Heart right ventricle (tissue), 16 donors: ENCODE measurements at places on chromosomes 16 and 17.

DNA sequence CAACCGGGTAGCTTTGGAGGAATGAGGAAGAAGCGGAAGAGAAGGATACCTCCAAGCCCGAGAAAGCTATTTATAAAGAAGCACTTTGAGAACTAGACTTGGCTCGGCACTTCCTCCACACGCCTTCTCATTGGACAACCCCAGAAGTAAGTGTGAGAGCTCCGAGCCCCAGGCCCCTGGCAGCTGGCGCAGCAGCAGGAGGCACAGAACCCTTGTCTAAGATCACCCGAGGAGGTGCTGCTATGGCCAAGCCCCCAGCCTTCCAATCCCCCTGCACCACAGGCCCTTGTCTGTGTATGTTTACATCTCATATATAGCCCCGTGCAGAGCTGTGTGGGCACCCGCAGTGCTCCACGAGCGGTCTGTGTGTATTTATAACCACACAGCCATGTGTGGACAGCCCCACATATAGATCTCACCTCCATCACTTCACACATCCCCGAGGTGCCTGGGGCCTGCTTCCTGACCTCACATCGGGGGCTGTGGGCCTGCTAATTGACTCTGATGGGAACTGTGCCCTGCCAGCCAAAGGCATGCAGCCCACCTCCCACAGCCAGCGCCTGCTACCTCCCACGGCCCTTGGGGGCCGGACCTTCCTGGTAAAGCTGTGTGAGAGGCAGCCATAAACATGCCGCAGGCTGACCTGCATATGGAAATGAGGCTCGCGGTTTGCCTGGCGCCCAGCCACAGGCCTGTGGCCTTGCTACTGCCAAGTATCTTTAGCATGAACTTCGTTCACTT lies 96.1 kb downstream of the C17orf67 start:
- DNase-seq, result no peak

- no peak for DNase-seq
These were observed at the start of gene PITPNM3 for GRCh38 chr17:6556121-6557039. TSS of gene PITPNM3 (minus strand) at chr17:6556555. CDS start at chr17:6556406, 149 bp downstream.

GRCh38 chr17:31466096-31466760 lies 74.8 kb downstream of the RAB11FIP4 start:
- no peak for DNase-seq

DNA sequence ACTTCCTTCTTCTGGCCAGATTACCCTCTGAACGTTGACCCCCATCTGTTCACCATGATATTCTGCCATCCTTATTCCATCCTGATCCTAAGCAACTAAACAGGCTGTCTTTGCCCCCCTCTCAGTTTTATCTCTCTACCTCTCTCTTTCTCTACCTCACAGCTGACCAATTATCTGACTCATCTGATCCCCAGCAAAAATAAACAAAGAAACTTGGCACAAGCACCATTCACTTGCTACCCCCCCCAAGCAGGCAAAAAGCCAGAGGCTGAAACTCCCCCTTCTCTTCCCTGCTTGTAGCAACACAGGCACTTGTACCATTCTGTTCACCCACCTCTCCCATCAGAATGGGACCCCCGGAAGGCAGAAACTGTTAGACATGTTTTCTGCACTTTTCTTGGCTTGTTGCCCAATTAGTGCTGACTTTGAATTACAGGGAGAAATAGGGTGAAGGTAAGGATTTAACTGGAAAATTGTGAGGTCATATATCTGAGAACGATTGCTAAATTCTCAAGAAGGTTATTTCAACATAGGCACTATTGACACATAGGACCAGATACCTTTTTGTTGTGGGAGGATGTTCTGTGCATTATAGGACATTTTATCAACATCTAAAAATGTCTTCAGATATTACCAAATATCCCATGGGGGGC lies 163.2 kb downstream of the TOX3 start:
- no peak for DNase-seq

- no peak for DNase-seq
These were observed 95.2 kb upstream of the AXIN2 start for GRCh38 chr17:65656390-65657250.

GRCh38 chr17:76397687-76398522 lies 13.5 kb downstream of the SPHK1 start:
- DNase-seq, result peak; percentile 91

- no peak for DNase-seq
These were observed 10.6 kb downstream of the CALCOCO2 start for GRCh38 chr17:48841395-48841831.

GRCh38 chr17:82845163-82845807 lies 5.5 kb upstream of the ZNF750 start:
- peak; percentile 75 for DNase-seq

GRCh38 chr17:63931981-63932561 lies at the start of gene CD79B:
TSS of gene CD79B (minus strand) at chr17:63932331. CDS start at chr17:63932261, 70 bp downstream.
- no peak for DNase-seq

DNA sequence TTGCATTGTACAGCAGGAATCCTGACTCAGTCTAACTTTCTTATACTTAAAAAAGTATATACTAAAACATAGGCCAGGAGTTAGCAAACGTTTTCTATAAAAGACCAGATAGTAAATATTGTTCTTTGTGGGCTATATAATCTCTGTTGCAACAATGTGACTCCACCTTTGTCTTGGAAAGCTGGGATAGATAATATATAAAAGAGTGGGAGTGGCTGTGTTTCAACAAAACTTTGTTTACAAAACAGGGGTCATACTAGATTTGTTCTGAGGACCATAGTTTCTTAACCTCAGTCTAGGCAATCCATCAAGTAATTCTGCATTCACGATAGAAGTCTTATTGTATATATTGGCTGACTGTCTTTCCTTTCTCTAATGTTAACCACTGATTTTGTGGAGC lies 9.0 kb upstream of the TBC1D3B start:
- DNase-seq, result no peak

DNA sequence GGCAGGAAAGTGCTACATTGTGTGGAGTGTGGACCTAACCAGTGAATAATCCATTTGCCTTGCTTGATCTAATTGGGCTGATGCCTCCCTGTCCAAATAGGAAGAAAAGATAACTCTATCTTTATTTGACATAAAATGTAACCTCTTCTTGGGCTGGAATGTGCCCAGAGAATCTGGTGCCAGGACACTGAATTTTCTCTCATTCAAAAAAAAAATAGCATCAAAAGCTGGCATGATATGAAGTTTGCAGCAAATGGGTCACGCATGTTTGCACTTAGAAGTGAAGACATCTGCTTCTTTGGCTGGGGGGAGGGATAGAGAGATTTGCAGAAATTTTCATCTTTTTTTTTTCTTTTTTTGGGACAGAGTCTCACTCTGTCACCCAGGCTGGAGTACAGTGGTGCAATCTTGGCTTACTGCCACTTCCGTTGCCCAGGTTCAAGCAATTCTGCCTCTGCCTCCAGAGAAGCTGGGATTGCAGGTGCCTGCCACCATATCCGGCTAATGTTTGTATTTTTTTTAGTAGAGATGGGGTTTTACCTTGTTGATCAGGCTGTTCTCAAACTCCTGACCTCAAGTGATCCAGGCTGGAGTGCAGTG lies 478.2 kb upstream of the EEF2KMT start:
- DNase-seq, result no peak

DNA sequence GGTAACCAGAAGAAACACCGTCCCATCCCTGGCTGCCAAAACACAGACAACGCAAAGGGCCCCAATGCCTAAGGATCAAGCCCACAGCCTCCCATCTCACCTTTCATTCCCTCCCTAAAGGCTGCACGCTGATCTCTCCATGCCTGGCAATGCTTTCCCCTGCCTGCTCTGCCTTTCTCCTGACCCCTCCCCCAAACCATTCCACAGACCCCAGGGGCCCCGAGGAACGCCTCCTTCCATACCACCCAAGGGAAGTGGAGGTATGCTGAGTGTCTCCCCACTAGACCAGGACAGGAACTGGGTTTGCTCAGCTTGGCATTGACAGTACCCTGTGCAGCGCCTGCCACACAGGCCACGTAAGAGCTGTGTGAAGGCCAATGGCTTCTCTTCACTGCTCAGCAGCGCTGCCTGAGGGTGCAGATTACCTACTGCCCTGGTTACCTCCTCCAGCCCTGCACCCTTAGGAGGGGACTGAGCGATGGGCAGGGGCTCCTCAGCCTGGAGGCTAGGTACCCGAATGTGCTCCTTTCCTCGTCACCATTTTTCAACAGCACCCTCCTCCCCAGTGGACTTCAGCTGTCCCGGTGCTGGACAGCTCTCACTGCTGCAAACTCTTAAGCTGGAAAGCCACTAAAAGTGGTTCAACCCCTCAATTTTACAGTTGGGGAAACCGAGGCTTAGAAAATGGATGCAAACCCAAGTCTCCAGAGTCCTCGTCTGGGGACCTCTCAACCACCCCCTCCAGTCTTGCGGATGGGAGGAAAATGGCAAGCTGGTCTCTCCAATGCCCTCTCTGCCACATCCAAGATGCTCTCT lies 45.0 kb downstream of the SRCIN1 start:
- peak; percentile 22 for DNase-seq

GRCh38 chr17:33463887-33464286 lies 170.8 kb upstream of the ASIC2 start:
- DNase-seq, result no peak

GRCh38 chr16:14559809-14560241 lies 70.2 kb downstream of the PARN start:
- DNase-seq, result no peak

- DNase-seq, result no peak
These were observed 15.8 kb downstream of the CYTH1 start for GRCh38 chr17:78766225-78766624.

GRCh38 chr16:12152740-12153139 lies 176.2 kb downstream of the SNX29 start:
- no peak for DNase-seq
